Type B pancreatic cell (in vitro differentiated cells): ENCODE measurements at places on chromosomes 1 and 21. TPM values are rescaled to one million over a fixed set of nuclear protein-coding genes. Genes with fewer than 3 reads are reported as not detected.

Gene LIN9
- 5.4 and 10.5 TPM in 2 replicates for total RNA-seq

Gene LCE3D
- not detected in 2 replicates for total RNA-seq

DNA sequence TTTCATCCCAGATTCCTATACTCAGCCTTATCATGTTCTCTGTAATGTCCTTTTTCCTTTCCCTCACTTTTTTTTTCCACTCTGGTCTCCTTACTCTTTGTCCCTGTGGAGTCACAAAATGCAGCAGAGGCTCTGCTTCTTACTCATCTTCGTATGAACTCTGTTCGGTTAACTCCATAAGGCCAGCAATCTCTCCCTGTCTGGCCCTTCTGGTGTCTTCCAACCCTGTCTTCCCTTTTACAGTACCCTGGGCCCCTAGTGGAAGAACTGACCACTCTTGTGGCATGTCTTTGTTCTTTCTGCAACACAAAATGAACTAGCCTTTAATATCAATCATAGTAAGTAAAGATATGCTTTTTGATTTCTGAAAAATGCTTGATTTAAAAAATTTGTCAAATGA lies 7.1 kb downstream of the CD101 start:
- no peak for DNase-seq
- no peaks in the 10 kb centered on the region for H3K27me3 ChIP-seq
- H3K27ac ChIP-seq, result no peak overlapping the region
- H3K4me3 ChIP-seq, result no peak overlapping the region
- no peaks in the 10 kb centered on the region for H3K36me3 ChIP-seq

- peak within 1 kb of the TSS; percentile 98 for H3K27ac ChIP-seq
- H3K27me3 ChIP-seq, result no peaks in the 10 kb centered on the region
- peak within 1 kb of the TSS; percentile 99 for H3K4me3 ChIP-seq
- DNase-seq, result peak; percentile 91
These were observed at the start of gene PSMD4 for GRCh38 chr1:151254217-151255213. Gene PSMD4 (plus strand): TSS chr1:151254734. CDS start chr1:151254783, 49 bp downstream.

DNA sequence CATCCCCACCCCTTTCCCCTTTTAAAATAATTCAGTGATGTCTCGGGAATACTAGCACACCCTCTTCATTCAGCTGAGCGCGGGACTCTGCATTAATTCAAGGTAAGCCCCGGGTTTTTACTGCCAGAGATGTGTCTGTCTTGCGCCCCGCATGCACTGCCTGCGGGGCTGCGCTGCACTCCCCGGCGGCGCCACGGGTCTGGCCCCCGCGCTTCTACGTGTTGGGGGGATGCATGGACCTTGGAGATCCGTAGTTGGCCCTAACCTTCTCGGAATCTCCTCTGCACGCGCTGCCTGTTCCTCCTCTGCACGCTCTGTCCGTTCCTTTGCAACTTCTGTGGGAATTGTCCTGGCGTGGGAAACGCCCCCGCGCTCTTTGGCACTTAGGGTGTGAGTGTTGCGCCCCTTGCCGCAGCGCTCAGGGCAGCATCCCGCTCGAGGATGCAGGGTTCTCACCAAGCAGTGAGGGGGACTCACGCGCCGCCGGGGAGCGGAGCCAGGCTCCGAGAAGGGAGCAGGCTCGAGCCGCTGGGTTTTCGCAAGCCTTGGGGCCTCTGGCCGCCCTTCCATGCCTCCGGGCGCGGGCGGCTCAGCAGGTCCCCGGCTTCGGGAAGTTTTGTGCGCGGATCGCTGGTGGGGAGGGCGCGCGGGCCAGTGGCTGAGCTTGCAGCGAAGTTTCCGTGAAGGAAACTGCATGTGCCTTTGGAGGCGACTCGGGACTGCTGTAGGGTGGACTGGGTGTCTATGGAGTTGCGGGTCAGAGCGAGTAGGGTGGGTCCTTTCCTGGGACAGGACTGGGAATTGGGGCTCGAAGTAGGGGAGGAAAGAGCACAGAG lies 165.1 kb upstream of the CACNA1E start:
- no peaks in the 10 kb centered on the region for H3K36me3 ChIP-seq
- H3K27me3 ChIP-seq, result peaks cover 96% of the 10 kb centered on the region
- H3K27ac ChIP-seq, result no peak overlapping the region
- H3K4me3 ChIP-seq, result peak overlapping the region; percentile 84
- H3K4me1 ChIP-seq, result peaks cover 11% of the 10 kb centered on the region

DNA sequence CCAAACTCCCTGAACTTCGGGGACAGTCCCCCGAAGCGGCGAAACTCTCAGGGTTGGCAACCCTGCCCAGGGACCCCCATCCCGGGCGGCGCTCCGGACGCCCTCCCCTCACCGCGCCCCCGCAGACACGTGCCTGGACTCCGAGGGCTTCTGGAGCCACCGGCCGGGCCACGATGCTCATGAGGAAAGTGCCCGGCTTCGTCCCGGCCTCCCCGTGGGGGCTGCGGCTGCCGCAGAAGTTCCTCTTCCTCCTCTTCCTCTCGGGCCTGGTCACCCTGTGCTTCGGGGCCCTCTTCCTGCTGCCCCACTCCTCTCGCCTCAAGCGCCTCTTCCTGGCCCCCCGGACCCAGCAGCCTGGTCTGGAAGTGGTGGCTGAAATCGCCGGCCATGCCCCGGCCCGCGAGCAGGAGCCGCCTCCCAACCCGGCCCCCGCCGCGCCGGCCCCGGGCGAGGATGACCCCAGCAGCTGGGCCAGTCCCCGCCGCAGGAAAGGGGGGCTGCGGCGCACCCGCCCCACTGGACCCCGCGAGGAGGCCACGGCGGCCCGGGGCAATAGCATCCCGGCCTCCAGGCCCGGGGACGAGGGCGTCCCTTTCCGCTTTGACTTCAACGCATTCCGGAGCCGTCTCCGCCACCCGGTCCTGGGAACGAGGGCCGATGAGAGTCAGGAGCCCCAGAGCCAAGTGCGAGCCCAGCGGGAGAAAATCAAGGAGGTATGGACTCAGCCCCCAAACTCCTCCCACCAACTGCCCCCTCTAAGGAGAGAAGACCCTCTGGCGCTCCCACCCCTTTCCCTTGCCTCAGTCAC lies 1.2 kb downstream of the MAN1C1 start:
- DNase-seq, result no peak

GRCh38 chr1:91879733-91880132 lies 6.2 kb downstream of the TGFBR3 start:
- H3K4me1 ChIP-seq, result peaks cover 56% of the 10 kb centered on the region
- no peak overlapping the region for H3K4me3 ChIP-seq
- H3K27me3 ChIP-seq, result peaks cover 39% of the 10 kb centered on the region
- no peak for DNase-seq

GRCh38 chr1:208219098-208219658 lies 25.0 kb downstream of the PLXNA2 start:
- DNase-seq, result no peak
- peak overlapping the region; percentile 72 for H3K27ac ChIP-seq
- H3K4me1 ChIP-seq, result peaks cover 50% of the 10 kb centered on the region

GRCh38 chr1:93695411-93696005 lies 13.9 kb upstream of the BCAR3 start:
- peaks cover 4% of the 10 kb centered on the region for H3K27me3 ChIP-seq
- no peaks in the 10 kb centered on the region for H3K36me3 ChIP-seq
- DNase-seq, result no peak
- no peak overlapping the region for H3K4me3 ChIP-seq
- H3K4me1 ChIP-seq, result peaks cover 27% of the 10 kb centered on the region
